ENCODE measurements at places on chromosomes 3 and 15.

GRCh38 chr3:79183496-79183895 lies 584.3 kb downstream of the ROBO1 start:
- DNase-seq: no peak

- DNase-seq: no peak
Measured at GRCh38 chr3:147411238-147411814, 2.2 kb downstream of the ZIC1 start.

DNA sequence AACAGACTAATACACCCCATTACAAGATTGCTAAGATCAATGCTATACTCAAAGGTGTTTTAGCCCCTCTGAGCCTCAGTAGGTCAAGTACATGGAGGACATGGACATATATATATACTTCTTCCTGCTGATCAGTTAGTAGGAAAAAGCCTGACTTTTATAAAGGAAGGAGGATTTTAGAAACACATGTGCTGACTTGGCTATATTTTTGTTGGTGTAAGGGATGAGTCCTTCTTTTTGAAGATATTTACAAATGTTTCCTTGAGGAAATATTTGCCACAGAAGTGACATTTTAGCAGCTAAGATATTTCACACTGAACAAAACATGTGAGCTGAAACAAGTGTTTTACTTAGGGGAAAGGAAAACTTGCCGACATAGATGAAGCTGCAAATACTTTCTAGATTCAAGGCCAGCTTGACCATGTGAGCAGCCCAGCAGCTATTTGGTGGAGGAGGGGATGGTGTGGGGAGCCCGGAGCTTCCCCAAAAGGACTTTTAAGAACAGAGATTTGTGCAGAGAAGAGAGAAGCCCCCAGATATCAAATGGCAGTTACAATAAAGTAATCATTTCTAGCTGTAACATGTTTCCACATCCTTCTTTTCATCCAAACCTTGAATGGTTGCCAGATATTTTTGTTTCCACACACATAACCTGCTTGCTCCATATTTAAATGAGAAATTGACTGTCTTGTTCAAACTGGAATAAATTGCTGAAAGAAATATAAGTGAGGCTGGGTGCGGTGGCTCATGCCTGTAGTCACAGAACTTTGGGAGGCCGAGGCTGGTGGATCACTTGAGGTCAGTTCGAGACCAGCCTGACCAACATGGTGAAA lies 111.7 kb upstream of the NR2F2 start:
- DNase-seq: no peak

GRCh38 chr3:194148383-194148782 lies 12.4 kb downstream of the HES1 start:
- no peak for DNase-seq
